Stimulated activated CD8-positive, alpha-beta memory T cell treated with anti-CD3 and anti-CD28 coated beads, Interleukin-7, amount 100 ng/mL, for 1 hour (primary cell): ENCODE measurements at places on chromosomes 1 and 21.

GRCh38 chr1:113545626-113546025 lies 155.3 kb downstream of the MAGI3 start:
- DNase-seq: no peak

DNA sequence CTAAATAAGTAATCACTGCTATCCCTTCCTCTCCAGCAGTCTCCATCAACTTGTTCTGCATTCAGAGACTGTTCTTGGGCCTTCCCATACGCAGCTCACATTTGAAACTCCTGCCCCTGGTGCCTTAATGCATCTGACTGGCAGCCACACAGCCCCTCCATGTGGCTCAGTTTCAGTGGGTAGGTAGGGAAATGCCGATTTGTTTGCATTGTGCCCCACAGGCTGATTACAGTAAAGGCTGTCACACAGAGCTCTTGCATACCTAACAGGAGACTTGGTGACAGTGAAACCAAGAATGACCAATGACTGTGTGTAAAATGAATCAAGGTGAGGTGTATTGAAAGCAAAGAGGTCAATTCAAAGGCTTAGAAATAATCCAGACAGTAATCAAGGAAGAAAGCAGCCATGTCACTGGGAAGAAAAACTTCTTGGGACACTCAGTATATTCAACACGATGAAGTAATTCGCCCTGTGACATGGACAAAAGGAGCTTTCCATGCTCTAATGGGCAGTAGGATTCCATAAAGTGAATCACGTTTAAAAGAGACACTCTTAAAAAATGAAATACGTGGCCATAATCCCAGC lies 12.7 kb upstream of the B3GALNT2 start:
- DNase-seq: no peak

- no peak for DNase-seq
Observed at GRCh38 chr1:920521-920920, 3.2 kb upstream of the SAMD11 start.

DNA sequence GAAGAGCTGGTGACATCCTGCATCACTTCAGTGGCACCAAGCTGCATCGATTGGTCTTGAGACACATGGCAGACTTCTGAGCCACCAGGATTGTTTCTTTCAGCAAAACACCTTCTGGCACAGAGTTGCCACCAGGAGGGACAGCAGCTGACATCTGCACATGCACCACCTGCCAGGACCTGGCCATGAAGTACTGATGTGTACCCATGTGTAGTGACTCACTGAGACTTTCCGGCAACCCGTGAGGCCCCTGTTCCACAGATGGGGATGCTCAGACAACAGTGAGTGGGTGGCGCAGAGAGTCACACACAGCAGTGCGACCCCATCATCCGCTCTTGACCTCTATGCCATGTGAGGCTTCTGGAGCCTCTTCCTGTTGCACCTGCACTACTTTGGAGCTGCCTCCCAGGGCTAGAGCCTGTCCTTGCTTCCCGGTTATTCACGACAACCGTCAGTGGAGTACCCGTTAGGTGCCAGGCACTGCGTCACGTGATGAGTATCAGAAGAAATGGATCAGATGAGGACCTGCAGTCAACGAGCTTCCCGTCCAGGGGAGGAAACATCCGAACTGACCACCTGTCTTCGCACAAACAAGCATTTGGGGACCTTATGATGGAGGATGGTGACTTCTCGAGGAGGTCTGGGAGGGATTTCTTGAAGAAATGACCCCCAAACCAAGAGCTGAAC lies 80.5 kb upstream of the VAMP3 start:
- no peak for DNase-seq

DNA sequence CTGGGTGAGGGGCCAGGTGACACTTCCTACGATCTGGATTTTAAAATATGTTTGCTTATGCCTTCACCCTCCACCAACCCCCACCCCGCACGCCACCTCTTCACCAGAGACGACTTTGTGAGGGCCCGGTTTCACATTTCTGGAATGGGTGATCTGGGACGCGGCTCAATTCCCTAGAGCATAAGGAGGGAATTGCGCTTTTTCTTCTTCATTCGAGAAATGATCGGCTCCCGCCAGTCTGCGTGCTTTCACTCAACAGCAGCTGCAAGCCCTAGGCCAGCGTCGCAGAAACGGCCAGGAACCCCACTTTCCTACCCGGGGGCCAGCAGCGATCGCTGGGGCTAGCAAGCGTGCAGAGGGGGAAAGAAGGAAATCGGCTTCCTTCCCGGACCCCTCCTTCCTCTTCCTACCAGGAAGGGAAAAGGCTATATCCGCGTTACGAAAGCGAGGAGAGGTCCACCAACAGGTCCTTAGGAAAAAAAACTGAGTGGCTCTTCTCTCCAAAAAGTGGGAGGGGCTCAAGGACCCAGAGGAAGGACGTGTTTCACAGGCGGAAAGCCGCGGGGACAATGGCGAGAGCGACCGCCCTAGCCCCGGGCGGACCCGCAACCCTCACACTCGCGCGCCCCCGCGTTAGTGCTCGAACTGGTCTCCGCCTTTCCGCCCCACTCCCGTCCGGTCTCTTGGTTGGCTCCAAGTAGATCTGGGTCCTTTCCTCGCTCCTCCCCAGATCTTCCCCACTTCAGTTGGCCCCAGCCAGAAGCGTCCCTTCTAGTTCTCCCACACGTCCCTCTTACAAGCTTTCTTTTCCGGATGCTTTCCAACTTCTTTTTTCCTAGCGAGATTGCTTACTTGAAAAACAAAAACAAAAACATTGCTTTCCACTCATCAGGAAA lies 1.1 kb upstream of the ADAMTS1 start:
- no peak for DNase-seq

GRCh38 chr1:37073854-37074379 lies 39.6 kb upstream of the GRIK3 start:
- DNase-seq: no peak

DNA sequence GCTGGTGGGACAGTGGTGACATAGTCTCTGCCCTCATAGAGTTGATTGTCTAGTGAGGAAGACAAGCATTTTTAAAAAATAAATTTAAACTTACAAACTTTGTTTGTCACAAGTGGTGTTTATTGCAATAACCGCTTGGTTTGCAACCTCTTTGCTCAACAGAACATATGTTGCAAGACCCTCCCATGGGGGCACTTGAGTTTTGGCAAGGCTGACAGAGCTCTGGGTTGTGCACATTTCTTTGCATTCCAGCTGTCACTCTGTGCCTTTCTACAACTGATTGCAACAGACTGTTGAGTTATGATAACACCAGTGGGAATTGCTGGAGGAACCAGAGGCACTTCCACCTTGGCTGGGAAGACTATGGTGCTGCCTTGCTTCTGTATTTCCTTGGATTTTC lies 58.4 kb downstream of the LAMC2 start:
- no peak for DNase-seq

DNA sequence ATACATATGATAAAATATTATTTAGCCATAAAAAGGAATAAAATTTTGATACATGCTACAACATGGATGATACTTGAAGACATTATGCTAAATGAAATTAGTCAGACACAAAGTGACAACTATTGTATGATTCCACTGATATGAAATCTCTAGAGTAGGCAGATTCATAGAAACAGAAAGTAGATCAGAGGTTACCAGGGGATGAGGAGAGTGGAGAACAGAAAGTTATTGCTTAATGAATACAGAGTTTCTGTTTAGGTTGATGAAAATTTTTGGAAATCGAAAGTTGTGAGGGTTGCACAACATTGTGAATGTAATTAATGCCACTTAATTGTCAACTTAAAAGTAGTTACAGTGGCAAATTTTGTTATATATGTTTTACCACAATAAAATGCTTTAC lies 315.7 kb upstream of the USP25 start:
- DNase-seq: no peak

GRCh38 chr1:92441697-92442342 lies 44.9 kb downstream of the GFI1 start:
- no peak for DNase-seq

DNA sequence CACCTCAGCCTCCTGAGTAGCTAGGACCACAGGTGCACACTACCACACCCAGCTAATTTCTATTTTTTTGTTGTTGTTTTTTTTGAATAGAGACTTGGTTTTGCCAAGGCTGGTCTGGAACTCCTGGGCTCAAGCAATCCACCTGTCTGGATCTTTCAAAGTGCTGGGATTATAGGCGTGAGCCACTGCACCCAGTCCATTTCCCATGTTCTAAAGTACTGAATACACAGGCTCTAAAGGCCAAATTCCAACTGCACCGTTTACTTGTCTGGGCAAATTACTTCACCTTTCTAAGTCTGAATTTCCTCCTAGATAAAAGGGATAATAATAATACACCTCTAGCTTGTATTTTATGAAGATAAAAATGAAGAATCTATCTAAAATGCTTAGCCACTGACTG lies 39.6 kb downstream of the FRRS1 start:
- DNase-seq: no peak

- DNase-seq: no peak
Observed at GRCh38 chr1:7460807-7461206, 310.3 kb upstream of the VAMP3 start.

DNA sequence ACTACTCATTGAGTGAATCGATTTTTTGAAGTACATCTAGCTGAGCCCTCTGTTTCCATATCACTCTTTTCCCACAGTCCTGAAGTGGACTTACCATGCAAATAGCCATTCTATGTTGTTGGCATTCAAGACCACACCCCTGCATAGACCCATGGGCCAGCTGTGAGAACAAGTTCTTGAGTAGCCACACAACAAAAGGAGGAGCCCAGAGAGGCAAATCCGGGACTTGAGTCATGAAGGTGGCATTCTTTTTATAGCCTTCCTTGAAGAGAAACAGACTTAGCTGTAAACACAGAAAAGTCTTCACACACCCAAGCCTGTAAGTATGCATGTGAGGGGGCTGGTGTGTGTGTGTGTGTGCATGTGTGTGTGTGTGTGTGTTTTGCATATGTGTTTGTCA lies 13.8 kb upstream of the SPRR5 start:
- no peak for DNase-seq

- DNase-seq: no peak
Observed at GRCh38 chr1:192579010-192579738, 3.6 kb downstream of the RGS1 start.

- DNase-seq: no peak
Observed at GRCh38 chr1:159946242-159947187, 1.1 kb upstream of the IGSF9 start.

DNA sequence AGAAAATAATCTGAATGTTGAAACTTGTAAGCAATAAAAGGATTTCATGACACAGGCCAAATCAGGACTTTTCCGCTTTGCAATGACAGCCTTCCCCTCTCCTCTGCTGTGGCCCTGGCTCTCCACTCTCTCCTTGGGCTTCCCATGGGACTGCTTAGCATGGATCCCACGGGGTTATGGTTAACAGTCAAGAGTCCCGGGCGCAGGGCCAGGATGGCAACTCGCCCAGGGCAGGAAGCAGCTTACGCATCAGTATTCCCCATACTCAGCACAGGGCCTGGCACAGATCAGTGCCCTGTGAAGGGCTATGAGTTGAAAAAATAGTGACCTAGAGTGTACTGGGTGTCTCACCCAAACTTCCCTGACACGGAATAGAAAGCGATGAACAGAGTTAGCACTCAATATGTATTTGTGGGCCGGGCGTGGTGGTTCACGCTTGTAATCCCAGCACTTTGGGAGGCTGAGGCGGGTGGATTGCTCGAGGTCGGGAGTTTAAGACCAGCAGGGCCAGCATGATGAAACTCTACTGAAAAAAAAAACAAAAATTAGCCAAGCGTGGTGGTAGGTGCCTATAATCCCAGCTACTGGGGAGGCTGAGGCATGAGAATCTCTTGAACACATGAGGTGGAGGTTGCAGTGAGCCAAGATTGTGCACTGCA lies 29.1 kb upstream of the GRHL3 start:
- DNase-seq: no peak

DNA sequence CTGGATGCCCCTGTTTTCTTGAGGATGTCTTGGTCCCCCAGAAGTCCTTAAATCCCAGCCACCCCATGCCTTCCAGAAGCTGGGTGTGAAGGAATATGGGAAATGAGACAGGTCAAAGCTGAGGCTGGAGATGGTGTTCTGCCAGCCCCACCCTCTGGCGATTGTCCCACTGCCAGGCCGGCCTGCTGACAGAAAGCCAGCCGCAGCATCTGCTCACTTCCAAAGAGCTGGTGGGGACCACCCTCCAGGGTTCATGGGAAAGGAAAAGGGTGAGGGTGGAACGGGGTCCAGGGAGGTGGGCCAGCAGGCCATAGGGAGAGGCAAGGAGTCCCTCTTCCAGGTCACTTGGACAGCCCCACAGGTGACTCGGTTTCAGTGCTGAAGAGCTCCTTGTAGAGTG lies 1.9 kb upstream of the LINGO4 start:
- DNase-seq: no peak

DNA sequence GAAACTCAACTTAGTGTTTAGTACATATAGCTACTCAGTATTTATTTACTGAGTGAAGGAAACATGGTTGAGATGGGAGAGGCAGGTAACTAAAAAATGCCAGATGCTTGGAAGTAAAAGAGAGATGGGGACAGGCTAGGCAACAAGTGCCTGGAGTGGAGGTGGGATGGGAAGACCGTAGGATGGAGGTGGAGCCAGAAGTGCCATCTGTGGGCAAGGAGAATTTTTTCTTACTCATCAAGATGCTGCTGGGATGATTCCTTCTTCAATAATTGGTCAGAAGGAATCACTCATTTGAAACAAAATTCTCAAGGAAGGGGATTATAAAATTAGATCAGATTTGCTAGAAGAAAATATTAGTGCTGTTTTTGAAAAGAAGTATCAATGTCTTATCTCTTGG lies 72.9 kb downstream of the IFI44 start:
- DNase-seq: no peak

DNA sequence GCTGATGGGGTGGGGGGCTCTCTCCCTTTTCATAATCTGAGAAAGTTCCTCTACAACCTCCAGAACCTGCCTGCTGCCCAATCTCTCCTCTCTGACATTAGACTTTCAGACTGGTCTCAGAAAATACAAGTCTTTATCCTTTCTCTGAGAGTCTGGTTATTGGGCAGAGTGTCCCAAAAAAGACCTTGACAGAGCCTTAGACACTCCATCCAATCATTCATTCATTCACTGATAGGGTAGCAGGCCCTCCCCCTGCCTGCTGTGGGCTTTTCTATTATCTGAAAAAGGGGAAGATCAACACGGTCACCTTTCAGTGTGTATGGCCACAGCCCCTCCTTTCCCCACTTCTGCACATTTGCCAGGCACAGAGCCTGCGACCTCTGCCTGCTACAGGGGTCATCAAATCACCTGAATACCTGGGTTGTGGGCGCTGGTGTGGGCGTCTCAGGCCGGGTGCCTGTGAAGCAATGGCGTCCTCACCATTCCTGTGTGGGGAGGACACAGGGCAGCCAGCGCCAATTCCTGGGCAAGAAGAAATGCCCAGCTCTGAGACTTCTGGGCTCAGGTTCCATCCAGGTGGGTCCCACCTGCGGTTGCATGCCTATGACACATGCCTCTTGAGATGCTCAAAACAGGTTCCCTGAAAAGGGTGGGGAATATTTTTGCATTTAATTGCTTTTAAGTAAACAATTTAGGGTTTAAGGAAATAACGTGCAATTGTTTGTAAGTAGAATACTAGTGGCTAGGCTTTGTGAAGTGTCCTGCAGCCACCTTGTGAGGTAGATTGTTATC lies 52.8 kb downstream of the ELK4 start:
- DNase-seq: no peak
